ENCODE measurements at places on chromosomes 12 and 14.

GRCh38 chr12:43337571-43338444, 214.2 kb downstream of the ADAMTS20 start:
- DNase-seq: no peak

DNA sequence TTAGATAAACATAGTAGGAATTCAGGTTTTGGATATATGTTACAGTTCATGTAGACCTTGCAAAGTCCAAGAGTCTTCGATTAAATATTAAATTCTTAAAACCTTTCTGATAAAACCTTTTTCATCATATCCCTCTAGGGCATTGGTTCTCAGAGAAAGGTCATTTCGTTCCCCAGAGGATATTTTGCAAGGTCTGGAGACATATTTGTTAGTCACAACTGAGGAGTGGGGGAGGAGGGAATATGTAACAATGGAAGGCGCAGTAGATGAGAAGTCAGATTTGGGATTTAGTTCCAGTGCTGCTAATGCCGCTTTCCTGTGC, 5.3 kb downstream of the TMEM253 start:
- no peak for DNase-seq

GRCh38 chr12:4996714-4997113, 47.0 kb upstream of the KCNA5 start:
- DNase-seq: no peak

GRCh38 chr14:68559949-68560348, 232.9 kb downstream of the ZFP36L1 start:
- no peak for DNase-seq

- DNase-seq: no peak
These were observed 481.4 kb upstream of the TMEM132C start for GRCh38 chr12:127785540-127785939.

DNA sequence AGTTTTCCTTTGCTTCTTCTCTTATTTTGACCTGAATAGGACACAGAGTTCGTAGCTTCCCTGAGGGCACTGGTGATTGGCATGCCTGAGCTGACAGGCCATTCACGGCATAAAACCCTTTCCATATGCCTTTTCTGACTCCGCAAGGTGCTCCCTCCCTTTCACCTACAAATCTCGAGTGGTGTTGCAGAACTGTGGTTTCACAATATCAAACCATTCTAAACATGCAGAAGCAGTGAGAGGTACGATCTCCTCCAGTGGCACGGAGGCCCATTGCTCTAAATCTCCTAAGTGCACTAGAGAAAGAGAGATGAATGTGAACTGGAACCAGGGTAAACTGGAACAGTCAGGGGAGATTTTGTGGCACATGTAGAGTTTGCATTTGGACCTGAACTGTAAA, 23.9 kb downstream of the CLSTN3 start:
- no peak for DNase-seq

DNA sequence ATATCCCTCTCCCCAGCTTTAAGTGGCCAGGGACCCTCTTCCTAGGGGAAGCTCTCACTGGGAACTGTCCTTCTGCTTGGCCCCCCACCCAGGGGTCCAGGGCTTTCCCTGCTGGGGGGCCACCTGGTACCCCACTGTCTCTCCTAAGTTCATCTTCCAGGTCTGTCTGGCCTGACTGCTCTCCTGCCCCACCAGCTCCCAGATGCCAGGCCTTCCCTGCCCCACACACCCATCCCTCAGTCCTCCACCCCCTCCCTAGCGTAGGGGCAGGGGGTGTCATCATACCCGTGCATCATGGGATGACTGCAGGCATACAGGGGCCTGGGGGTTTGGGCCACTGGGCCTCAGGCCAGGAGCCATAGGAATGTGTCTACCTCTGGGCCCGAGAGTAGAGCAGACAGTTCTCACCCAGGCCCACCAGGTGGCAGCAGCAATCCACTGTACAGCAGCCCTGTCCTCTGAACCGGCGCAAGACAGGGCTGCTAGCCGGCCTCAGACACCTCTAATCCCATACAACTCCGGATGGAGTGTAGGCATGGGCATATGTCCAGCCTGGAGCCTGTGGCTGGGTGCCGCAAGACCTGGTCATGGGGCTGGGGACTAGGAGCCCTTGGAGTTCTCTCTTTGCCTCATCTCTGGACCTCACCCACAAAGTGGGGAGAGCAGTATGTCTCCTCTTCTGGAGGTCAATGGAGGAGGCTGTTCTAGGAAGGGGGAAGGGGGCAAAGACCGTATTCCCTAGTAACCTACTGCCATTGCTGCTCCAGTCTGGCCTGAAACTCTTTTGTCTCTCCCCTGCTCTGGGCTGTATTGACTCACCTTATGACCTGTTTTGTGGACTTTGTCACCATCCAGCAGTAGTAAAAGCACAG, 10.0 kb upstream of the SMARCD1 start:
- peak; percentile 49 for DNase-seq

- DNase-seq: no peak
These were observed 210.8 kb downstream of the DAD1 start for GRCh38 chr14:22378181-22378580.

DNA sequence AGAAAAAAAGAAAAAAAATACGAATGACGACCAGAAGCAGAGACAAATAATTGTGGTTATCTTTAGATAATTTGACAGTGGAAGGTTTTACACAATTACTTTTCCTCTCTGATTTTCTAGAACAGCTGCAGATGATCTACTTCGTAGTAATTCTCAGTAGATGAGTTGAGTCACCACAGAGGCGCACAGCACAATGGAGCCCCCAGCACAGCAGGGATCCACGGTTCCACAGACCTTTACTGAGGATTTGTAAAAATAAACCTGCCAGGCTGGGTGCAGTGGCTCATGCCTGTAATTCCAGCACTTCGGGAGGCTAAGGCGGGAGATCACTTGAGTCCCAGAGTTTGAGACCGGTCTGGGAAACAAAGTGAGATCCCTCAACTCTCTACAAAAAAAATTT, 29.3 kb downstream of the AMN start:
- no peak for DNase-seq

GRCh38 chr12:116878567-116879508, 2.4 kb downstream of the HRK start:
- DNase-seq: no peak

- DNase-seq: no peak
These were observed 124.0 kb downstream of the ESR2 start for GRCh38 chr14:64170181-64170580.

DNA sequence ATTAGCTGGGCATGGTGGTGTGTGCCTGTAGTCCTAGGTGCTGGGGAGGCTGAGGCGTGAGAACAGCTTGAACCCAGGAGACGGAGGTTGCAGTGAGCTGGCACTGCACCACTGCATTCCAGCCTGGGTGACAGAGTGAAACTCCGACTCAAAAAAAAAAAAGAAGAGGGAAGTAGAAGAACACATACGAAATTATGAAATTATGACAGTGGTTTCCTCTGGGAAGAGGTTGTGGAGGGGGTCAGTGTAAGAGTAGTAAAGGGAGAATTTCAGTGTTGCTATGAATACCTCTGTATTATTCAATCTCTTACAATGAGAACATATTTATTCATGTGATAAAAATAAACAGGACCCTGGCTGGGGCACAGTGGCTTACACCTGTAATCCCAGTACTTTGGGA, 24.7 kb upstream of the CSRNP2 start:
- no peak for DNase-seq

GRCh38 chr12:91222746-91223145, 40.1 kb upstream of the DCN start:
- no peak for DNase-seq

GRCh38 chr14:21860172-21860571, 186.6 kb upstream of the OR4E1 start:
- no peak for DNase-seq

- no peak for DNase-seq
These were observed 70.0 kb downstream of the ARMH4 start for GRCh38 chr14:58082011-58082410.

GRCh38 chr12:6047249-6048237, 76.9 kb downstream of the VWF start:
- no peak for DNase-seq

DNA sequence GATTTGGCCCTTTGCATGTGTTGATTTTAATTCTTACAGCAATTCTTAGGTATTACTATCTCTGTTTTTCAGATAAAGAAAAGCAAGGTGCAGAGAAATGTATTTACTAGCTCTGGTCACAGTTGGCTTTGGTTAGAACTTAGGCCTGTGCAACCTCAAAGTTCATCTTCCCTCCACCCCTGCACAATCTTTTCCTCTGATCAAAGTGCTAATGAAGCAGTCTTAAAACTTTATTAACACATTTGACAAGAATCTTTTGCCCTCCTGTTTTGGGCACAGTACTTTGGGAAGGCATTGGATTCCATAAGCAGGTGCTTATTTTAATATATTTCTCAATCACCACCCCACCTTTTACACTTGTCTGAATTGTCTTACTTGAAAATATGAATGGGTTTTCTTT, 2.7 kb downstream of the IRAK4 start:
- no peak for DNase-seq

- no peak for DNase-seq
These were observed 31.3 kb upstream of the ATP2A2 start for GRCh38 chr12:110249716-110250225.

DNA sequence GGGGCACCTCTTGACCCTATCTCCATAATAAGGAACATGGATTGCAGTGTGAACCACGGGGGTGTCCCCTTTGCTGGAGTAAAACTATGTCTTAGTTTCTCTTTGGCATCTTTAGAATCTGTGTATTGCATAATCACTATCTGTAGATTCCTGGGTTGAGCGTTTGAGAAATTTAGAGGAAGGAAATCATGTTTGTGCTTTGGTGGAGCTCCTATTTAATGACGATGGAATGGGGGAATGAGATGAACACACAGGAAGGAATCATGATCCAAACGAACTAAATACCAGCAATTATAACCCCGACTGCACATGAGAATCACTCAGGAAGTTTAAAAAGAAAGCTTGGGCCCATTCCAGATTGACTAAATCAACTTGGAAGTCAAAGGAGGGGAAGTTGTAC, 1.3 kb upstream of the MYG1 start:
- no peak for DNase-seq

GRCh38 chr12:73124480-73124879, 852.3 kb downstream of the TRHDE start:
- no peak for DNase-seq

DNA sequence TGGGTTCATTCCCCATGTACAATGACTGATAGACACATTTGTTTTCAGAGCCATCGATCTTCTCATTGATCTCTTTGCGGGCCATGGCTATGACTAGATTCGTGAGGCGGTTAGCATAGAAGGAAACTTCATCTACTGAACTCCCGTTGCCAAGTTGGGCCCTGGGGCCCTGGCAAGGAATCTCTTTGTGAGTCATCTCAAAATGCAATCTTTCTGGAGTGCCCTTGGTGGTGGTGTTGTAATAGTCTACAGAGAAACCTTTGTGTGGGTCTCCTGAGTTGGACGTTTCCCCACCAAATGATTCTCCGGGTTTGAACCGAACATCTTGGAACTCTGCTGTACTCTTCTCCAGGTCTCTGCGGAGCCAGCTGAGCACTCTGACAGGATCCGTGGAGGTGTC, 20.4 kb downstream of the AKAP3 start:
- no peak for DNase-seq

GRCh38 chr12:33988913-33989312, 33.4 kb upstream of the ALG10 start:
- no peak for DNase-seq

- no peak for DNase-seq
These were observed 34.8 kb downstream of the TRIP11 start for GRCh38 chr14:92005019-92005418.

DNA sequence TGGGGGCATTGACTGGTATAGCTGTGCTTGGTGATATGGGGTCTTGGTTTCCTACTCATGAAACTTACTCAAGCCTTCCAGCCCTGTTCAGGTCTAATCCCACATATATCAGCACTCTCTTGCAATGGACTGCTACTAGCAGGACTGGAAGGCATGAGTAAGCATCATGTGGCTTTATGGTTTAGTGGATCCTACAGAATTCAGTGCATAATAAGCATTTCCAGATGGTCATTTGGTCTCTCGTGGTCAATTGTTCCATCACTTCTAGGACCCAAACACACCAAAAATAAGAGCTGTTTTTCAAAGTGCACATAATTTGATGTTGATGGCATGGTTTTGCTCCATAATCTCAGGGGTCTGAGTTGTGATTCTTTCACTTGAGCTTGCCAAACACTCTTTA, 114.4 kb downstream of the LMNTD1 start:
- no peak for DNase-seq

DNA sequence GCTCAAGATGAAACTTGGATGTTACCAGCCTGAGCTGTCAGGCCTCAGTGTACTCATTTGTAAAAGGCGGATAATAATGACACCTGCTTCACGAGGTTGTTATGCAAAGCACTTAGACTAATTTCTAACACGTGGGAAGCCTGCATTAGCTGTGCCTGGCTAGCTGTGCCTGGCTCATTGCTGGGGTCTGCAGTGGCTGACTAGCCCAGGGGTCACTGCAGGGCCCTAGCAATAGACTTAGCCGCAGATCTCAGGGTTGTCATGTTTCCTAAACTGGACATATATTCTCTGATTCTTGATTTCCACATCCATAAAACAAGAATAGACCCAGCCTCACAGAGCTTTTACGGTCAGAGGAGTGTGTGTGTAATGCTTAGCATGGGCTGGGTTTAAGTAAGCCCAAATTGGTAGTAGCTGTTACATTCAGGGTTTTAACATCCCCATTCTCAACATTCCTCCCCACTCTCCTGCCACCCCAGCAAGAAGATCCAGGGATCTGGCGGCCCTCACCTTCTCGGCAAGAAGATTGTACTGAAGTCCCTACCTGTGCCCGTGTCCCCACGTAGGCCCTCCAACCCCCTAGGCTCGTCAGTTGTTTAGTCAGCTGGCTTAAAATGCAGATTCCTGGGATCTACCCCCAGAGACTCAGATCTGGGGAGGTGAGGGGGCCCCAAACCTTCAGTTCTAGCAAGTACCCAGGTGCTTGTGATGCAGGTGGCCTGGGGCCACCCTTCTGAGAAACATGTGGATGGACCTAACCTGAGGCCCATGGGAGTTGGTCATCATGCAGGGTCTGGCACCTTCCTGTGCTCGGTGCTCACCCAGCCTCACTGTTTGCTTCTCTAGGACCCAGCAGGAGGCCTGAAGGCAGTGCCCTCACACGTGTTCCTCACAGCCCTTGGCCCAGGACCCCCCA, 8.6 kb downstream of the NR4A1 start:
- no peak for DNase-seq

DNA sequence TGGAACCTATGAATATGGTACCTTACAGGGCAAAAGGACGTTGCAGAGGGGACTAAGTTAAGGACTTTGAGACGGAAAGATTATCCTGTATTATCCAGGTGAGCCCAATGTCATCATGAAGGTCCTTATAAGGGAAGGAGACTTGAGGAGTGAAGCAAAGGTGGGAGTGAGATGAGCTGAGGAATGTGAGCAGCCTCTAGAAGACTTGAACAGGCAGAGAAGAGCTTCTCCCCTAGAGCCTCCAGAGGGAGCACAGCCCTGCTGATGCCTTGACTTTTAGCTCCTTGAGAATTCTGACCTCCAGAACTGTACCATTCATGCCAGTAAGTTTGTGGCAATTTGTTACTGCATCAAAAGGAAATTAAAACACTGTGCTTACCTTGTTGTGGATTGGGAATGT, 41.8 kb upstream of the DCD start:
- DNase-seq: no peak

GRCh38 chr12:40012711-40013110, 93.2 kb downstream of the SLC2A13 start:
- no peak for DNase-seq

GRCh38 chr12:66941150-66941549, 262.3 kb upstream of the GRIP1 start:
- no peak for DNase-seq
